A172 (cell line): ENCODE measurements at places on chromosomes 4 and X. TPM values are rescaled to one million over a fixed set of nuclear protein-coding genes. Genes with fewer than 3 reads are reported as not detected.

DNA sequence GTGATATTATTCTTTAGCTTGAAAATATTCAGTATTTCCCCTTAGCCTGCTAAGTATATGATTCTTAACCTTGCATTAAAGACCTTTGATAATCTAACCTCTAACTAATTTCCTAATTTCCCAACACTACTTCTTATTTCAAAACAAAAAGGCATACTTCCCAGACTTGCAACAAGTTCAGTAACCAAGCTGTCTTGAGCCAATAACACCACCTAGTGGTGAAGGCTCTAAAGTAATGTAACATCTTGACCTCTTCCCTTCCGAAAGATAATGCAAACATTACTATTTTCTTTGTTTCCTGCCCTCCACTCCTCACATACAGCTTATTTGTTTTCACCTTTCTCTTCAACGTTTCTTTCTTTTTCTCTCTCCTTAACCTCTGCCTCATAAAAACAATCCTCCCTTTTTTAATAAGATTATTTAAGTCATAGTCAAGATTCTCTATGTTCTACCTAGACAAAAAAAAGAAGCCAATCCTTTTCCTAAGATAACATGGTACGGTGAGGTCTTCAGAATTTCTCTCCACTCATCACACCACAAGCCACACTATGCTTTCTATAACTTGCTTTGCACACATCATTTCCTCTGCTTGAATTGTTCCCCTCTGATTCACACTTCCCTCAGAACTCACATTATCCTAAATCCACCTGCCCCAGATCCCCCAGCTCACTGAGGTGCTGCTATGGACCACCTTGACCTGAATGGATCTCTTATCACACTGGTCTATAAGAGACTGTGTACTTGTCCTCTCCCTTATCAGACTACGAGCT is 3.5 kb downstream of the FAT1 start:
- DNase-seq = peak; percentile 57

GRCh38 chr4:100805538-100805937 is 287.7 kb upstream of the EMCN start:
- no peak for DNase-seq

DNA sequence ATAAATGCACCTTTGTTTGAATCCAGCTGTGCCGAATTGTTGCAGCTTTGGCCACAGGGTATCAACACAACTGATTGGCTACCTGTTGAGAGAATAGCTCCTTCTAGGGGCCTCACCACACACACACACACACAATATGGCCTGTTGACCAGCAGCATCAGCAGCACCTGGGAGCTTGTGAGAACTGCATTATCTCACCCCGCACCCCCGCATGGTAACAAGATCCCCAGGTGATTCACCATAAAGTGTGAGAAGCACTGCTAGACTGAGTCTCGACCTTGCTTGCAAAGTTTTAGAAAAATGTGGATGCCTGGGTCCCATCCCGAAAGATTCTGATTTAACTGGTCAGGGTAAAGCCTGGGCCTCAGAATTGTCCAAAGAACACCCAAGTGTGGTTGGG is 176.9 kb upstream of the PRPS2 start:
- no peak for DNase-seq

Gene GPR143
- 0.98 and 1.4 TPM in 2 replicates for total RNA-seq

Gene SPACA5
- not detected in 2 replicates for total RNA-seq

Gene NDNF
- 0.14 and 0.29 TPM in 2 replicates for total RNA-seq

Gene MAP7D3
- 7.9 and 8.6 TPM in 2 replicates for total RNA-seq
